ENCODE measurements at places on chromosomes 1 and 21. TPM values are rescaled to one million over a fixed set of nuclear protein-coding genes. Genes with fewer than 3 reads are reported as not detected.

DNA sequence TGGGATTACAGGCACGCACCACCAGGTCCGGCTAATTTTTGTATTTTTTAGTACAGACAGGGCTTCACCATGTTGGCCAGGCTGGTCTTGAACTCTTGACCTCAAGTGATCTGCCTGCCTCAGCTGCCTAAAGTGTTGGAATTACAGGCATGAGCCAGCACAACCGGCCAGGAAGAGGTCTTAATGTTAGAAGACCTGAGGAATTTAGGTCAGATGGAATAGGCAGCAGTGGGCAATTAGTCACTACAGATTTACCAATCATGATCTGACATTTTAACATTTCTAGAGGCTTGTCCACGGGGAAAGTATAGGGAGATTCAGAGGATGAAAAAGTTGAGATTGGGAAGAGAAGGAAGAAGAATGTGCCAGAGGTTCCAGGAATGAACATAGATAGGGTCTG lies 8.9 kb upstream of the APP start:
- H3K27ac ChIP-seq, result no peak overlapping the region
- no peaks in the 10 kb centered on the region for H3K36me3 ChIP-seq
- H3K4me3 ChIP-seq, result no peak overlapping the region
- no peaks in the 10 kb centered on the region for H3K4me1 ChIP-seq
- no peaks in the 10 kb centered on the region for H3K27me3 ChIP-seq
- DNase-seq, result no peak

DNA sequence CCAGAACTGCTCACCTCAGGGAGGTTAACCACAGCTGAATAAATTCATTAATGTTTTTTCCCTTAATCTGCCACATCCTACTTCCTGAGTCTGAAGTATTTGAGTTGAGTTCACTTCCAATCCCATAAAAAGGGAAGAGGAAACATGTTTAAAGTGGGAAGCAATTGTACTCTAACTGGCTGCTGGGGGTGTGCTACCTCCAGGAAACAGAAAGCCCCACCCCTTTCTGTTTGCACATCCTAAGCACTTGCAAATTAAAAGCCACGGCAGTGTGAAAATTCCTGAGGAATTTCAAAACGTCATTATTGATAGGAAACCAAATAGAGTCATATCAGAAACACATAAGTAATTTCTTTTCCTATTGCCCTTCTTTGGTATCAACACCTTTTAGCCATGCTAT lies 307.0 kb upstream of the NR5A2 start:
- H3K4me1 ChIP-seq, result peaks cover 2% of the 10 kb centered on the region
- H3K36me3 ChIP-seq, result no peaks in the 10 kb centered on the region
- H3K27ac ChIP-seq, result no peak overlapping the region
- no peak overlapping the region for H3K4me3 ChIP-seq
- H3K27me3 ChIP-seq, result no peaks in the 10 kb centered on the region

DNA sequence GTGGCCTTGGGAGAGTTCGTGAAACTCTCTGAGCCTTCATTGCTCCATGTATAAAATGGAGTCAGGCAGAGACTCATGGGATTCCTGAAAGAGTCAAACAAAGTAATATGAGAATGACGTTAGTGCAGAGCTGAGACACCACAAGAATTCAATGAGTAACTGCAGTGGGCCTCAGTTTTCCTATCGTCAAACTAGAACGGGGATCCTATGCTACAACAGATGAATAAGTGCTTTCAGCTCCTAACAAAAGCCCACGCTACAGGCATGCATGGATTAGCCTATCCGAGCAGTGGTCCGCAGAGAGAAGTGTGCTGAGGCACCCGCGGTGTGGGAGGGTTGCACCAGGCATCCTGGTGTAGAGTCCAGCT lies 124.7 kb downstream of the SYF2 start:
- H3K4me3 ChIP-seq, result no peak overlapping the region
- H3K36me3 ChIP-seq, result no peaks in the 10 kb centered on the region
- DNase-seq, result no peak
- H3K27me3 ChIP-seq, result peaks cover 8% of the 10 kb centered on the region

DNA sequence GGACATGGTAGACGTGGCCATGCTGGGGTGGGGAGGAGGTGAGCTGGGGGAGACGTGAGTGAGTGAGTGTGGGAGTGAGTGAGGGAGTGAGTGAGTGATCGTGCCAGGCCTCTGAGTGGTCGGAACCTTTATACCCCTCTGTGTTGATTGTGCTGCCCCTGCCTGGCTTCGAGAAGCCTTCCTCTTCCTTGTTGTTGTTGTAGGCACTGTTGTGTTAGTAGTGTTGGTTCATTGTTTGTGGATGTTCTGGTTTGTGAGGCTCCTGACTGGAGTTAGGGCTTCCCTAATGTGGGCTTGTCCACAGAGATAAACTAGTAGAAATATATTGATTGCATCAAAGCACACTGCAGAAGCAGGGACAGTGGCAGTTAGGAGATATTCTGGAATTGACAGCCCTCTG lies at the start of gene KRTAP10-3:
Gene KRTAP10-3 (minus strand): TSS at position 101 of the 400 bp plus-strand sequence. CDS start 80 bp downstream, at position 21.
- no peak within 1 kb of the TSS for H3K27ac ChIP-seq
- H3K4me3 ChIP-seq, result no peak within 1 kb of the TSS
- peaks cover 2% of the 10 kb centered on the region for H3K27me3 ChIP-seq
- H3K4me1 ChIP-seq, result no peaks in the 10 kb centered on the region
- no peak for DNase-seq

GRCh38 chr1:66436378-66437135 lies 97.4 kb upstream of the SGIP1 start:
- no peaks in the 10 kb centered on the region for H3K27me3 ChIP-seq
- peak; percentile 17 for DNase-seq
- no peak overlapping the region for H3K4me3 ChIP-seq
- no peaks in the 10 kb centered on the region for H3K36me3 ChIP-seq
- peaks cover 2% of the 10 kb centered on the region for H3K4me1 ChIP-seq

DNA sequence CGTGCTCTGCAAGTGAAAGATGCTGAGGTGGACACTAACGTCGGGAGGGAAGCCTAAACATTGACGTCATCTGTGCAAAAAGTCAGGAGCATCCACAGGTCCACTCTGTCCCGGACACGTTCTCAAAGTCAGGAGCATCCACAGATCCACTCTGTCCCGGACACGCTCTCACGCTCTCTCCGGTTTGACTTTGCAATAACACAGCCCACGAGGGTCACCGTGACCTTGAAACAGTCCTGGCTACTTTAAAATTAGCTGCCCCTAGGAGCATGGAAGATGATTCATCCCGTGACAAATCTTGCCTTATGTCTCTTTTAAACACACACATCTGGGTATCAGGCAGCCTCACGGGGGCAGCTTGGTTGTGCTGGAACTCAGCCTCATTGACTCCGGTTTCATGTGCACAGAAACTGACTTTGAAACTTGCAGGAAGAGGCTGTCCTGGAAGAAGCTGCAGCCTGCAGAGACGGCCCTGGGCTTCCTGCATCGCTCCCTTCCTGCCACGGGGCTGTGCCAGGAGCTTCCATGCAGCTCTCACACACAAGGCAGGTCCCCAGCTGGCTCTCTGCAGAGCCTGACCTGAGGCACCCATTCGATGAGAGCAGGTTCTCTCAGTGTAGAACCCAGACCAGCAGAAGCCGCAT lies 18.1 kb upstream of the COL18A1 start:
- no peak for DNase-seq
- H3K4me1 ChIP-seq, result no peaks in the 10 kb centered on the region
- H3K4me3 ChIP-seq, result no peak overlapping the region

DNA sequence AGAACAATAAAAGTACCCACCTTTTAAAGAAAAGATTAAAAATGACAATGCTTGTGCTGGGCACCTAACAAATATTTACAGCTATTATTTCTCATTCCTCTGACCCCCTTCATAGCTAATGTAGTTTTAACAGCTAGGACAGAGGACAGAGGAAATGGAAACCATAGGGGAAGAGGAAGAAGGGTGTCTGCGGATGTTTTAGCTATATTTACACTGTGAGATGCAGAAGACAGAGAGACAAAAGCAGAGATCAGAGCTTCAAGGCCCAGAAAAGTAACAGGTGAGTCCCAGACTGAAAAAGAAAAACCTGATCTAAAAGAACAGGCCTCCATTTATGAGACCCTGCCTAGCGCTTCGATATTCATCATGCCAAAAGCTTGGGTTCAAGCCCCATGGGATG lies 72.0 kb downstream of the ZNF281 start:
- no peaks in the 10 kb centered on the region for H3K36me3 ChIP-seq
- peaks cover 20% of the 10 kb centered on the region for H3K4me1 ChIP-seq

DNA sequence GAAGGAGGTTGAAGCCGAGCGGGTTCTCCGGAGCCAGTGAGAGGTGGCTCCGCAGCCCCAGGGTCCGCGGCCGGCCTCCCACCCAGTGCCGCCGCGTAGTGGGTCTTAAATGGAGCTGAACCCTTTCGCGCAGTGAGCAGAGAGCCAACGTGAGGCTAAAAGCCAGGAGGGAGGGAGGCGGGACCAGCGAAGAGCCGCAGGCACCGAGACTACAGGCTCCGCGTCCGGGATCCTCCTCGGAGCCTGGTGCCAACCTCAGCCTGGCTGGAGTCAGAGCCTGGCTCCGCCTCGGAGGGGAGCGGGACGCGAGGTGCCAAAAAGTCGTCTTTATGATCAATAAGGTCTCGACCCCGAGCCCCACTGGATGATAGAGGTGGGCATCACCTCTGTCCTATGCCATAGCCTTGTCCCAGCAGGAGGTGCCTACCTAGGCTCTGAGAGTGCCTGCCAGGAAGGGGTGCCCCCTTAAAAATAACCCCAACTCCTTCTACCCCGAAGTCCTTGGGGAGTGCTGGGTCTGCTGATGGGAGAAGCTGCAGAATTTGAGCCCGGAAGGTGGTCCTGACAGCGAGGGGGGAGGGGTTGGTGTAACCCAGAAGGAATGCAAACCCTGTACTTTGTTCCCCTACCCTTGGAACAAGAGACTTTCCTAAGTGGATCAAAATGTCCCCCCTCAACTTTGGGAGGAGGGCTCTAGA lies 1.6 kb downstream of the IGSF21 start:
- peaks cover 77% of the 10 kb centered on the region for H3K27me3 ChIP-seq
- no peak for DNase-seq
- no peaks in the 10 kb centered on the region for H3K36me3 ChIP-seq
- H3K4me3 ChIP-seq, result no peak overlapping the region

DNA sequence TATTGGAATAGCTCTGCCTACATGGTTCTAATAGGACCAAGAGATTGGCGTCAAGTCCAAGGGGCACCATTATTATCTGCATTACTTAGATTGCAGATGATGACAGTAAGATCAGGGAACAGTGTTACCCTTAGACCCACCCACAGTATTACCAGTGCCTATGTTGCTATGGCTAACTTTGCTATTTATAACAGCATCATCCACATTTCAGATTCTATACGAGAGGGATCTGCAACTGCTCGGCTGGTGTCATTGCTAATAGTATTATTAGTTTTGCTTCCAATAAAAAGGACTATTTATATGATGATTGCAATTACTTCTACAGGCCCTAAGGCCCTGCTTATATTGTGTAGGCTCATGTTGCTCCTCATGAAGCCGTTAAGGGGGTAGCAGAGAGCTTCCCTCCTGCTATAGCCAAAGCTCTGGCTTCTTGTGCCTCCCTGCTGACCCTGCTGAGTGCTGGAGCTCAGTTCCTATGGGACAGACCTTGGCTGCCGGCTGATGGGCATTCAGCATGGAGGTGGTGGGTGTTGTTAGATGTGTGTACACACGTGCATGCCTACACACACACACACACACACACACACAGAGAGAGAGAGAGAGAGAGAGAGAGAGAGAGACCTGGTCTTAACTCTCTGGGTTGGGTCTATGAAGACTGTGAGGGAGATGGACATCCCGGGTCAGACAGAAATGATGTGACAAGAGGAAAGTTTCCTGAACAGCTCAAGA lies 1.3 kb downstream of the BCAN start:
- peaks cover 34% of the 10 kb centered on the region for H3K4me1 ChIP-seq
- H3K36me3 ChIP-seq, result no peaks in the 10 kb centered on the region
- peaks cover 19% of the 10 kb centered on the region for H3K27me3 ChIP-seq

GRCh38 chr1:204445860-204446412 lies 34.3 kb upstream of the PPP1R15B start:
- H3K27ac ChIP-seq, result no peak overlapping the region
- no peak overlapping the region for H3K4me3 ChIP-seq
- peaks cover 5% of the 10 kb centered on the region for H3K4me1 ChIP-seq
- H3K27me3 ChIP-seq, result no peaks in the 10 kb centered on the region

- H3K27me3 ChIP-seq, result no peaks in the 10 kb centered on the region
- H3K27ac ChIP-seq, result no peak overlapping the region
- DNase-seq, result no peak
- H3K4me1 ChIP-seq, result no peaks in the 10 kb centered on the region
- no peaks in the 10 kb centered on the region for H3K36me3 ChIP-seq
- no peak overlapping the region for H3K4me3 ChIP-seq
These were observed 207.8 kb upstream of the NRIP1 start for GRCh38 chr21:15272591-15272990.

DNA sequence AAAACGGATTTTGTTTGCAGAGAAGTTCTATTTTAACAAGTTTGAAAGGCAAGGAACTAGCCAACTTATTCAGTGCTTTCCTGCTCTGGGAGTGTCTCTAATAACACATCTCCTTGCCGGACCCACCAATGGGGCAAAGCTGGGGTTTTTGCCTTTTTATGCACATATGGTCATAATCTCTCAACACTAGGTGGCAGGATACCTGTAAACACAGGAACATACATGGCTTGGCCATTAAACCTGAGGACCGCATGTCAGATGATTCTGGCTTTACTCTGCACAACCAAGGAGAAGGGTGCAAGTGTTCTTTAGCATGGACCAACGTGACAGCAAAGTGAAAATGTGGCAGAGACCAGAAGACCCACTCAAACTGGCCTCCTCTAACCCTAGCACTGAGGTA lies 4.9 kb downstream of the TMEM9 start:
- no peak for DNase-seq
- H3K27me3 ChIP-seq, result no peaks in the 10 kb centered on the region
- H3K4me1 ChIP-seq, result peaks cover 8% of the 10 kb centered on the region
- peaks cover 39% of the 10 kb centered on the region for H3K36me3 ChIP-seq
- no peak overlapping the region for H3K4me3 ChIP-seq

- H3K4me3 ChIP-seq, result no peak overlapping the region
- no peaks in the 10 kb centered on the region for H3K36me3 ChIP-seq
- H3K4me1 ChIP-seq, result no peaks in the 10 kb centered on the region
- no peak overlapping the region for H3K27ac ChIP-seq
- no peak for DNase-seq
- H3K27me3 ChIP-seq, result no peaks in the 10 kb centered on the region
These were observed 11.7 kb upstream of the MYOCOS start for GRCh38 chr1:171610385-171610784.

DNA sequence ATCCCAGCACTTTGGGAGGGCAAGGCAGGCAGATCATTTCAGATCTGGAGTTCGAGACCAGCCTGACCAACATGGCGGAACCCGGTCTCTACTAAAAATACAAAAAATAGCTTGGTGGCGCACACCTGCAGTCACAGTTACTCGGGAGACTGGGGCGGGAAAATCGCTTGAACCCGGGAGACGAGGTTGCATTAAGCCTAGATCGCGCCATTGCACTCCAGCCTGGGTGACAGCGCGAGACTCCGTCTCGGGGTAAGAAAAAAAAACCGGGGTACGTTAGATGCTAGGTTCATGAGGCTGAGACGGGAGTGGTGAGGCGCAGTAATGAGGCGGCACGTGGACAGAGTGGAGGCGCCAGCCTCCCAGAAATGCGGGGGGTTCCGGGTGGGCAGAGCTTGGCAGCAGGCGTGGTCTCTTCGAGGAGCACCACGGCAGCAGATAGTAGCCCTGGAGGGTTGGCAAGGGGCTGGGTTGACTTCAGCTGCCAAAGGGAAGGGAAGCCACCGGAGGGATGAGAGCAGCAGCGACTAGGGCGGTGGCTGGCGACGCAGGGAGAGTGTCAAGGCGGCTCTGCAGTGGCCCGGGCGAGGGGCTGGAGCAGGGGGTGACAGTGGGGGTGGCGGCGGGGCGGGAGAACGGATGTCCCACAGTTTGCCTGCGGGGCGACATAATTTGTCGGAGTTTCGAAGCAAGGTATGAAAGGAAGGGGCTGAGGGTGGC lies 832 bp downstream of the MRPL20 start:
- DNase-seq, result no peak
- peak overlapping the region; percentile 67 for H3K27ac ChIP-seq
- H3K4me1 ChIP-seq, result peaks cover 11% of the 10 kb centered on the region
- H3K27me3 ChIP-seq, result no peaks in the 10 kb centered on the region

The KCNJ15 gene
- total RNA-seq, result 0.09 TPM

The EPHA8 gene
- total RNA-seq, result 0.15 TPM

The RGS13 gene
- total RNA-seq, result not detected

The HSD3B2 gene
- 2.6 TPM for total RNA-seq

The WNT4 gene
- total RNA-seq, result not detected

The CSF3R gene
- 1.8 TPM for total RNA-seq

All from T-cell (primary cell).